ENCODE measurements at places on chromosomes 13 and 19.

GRCh38 chr19:50968716-50969412 lies 527 bp downstream of the KLK6 start:
- DNase-seq, result no peak

DNA sequence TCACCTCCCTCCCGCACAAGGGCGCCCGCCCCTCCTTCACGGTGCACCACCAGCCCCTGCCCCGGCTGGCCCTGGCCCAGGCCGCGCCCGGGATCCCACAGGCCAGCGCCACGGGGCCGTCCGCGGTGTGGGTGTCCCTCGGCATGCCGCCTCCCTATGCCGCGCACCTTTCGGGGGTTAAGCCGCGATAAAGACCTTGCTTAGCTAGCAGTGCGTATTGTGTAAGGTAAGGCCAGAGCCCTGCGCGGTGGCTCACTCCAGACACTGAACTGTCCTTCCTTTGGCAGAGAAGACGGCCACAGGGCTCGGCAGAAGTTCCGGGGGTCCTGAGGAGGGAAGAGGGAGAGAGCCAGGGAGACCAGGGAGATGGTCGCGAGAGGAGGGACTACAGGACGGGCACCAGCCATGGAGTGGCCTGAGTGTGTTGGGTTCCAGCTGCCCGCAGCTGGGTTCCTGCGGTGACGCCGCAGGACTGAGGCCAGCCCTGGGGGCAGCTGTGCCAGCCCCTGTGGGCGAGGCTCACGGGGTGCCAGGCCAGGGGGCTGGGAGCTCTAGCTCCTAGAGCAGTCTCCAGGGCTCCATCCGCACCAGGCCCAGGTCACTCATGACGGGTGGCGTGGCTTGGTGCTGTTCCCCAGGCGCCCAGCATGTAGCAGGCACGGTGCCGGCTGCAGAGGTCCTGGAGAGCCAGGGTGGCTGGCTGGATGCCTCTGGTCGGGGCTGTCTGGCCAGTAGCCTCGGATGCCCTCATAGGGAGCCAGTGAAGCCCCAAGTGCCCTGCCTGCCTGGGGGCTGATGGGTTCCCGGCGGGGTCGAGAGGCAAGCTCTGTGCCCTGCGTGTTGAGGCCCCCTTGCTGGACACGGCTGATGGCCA lies 7.7 kb downstream of the PLEKHJ1 start:
- DNase-seq, result no peak

DNA sequence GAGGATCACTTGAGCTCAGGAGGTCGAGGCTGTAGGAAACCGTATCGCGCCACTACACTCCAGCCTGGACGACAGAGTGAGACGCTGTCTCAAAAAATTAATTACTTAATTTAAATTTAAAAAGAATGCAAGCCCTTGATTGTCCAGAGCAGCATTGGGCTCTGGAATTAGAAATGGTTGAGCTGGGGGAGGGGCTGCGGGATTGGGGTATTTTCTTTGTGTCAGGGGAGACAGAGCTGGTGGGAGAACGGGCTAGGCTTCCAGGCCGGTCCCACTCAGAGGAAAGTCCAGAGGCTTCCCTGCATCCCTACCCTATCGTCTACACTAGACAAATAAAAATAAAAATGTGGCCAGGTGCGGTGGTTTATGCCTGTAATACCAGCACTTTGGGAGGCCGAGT lies 2.2 kb upstream of the RAB3A start:
- no peak for DNase-seq

- DNase-seq, result no peak
These were observed 68.2 kb upstream of the LSM14A start for GRCh38 chr19:34104096-34104495.

GRCh38 chr13:98685146-98685545 lies 67.3 kb downstream of the SLC15A1 start:
- DNase-seq, result no peak

DNA sequence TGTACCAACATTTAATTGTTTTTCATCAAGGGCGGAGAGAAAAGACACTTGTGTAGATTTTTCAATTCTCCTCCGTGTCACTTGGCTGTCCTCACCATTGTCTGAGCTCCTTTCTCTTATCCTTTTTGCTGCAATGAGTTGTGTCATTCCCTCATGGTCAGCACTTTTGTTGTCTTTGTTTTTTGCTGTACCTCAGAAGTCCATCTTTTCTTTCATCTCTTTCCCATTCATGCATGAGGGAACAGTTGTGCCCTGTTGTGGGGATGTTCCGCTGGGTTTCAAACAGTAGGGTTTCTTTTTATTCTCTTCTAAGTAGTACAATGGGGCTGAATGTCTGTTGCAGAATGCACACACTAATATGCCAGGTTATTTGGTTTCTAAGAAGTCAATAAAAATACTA lies 222.6 kb downstream of the TM9SF2 start:
- DNase-seq, result no peak

DNA sequence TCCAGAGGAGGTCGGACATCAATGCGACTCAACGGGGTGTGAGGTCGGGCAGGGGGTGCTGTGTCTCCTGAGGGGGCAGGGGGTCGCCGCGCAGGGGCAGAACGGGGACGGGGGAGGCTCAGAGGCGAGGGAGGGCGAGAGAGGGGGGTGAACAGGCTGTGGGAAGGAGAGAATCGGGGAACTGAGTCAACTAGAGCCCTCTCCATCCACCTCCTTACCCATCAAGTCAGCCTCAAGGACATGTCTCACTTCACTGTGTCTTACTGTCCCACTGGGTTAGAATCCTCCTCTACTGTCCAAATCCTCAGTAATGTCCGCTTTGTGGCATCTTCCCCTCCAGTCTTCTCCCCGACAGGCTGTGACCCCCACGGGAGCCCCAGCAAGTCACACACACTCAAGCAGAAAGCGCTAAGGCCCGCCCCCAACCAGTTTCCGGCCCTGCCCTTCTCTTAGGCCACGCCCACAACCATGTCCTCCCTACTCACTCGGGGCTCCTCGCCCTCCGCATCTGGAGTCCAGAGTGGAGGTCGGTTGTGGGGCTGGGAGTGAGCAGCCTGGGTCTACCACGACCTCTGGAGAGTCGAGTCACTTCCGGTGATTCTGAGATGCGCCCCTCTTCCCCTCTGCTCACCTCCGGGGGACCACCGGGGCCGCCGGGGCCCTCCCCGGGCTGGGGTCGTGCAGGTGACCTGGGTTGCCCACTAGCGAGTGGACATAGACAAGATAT lies 9.3 kb downstream of the PLEKHA4 start:
- no peak for DNase-seq

Data from SK-N-SH (cell line).